T-helper 1 cell (primary cell): ENCODE measurements at places on chromosomes 2 and 18.

DNA sequence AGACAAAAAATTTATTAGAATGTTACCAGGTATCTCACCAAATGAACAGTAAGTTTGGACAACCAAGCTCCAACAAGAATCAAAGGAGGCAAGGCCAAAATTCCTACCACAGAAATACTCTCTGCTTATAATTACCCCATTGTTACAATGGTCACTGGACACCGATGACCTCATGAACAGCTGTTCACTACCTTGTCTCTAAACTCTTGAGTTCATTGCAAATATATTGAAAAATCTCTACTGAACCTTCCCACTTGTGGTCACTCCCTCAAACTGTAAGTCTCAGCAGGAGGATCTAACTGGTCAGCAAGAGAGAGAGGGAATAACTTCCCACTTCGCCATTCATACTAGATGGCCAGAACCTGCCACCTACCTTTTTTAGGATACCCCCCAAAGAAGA lies 50.0 kb downstream of the ERBB4 start:
- no peak for DNase-seq

DNA sequence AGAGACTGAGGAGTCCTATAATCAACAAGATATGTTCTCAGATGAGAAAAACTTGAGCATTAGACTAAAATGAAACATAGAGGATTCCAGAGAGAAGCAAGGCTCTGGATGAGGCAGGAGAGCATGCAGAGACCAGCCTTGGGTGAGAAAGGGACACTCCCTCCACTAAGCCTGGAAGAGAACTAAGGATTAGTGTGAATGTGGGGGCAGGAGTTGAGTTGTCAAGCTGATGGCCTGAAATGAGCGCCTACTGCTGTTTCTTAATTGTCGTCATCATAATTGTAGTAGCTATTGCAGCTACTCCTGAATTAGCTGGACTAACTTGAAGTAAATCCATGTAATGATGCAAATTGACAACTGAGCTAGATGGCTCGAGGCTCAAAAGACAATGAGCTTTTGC lies 114.1 kb downstream of the PKP4 start:
- no peak for DNase-seq

GRCh38 chr2:231169488-231169887 lies 28.9 kb upstream of the ARMC9 start:
- no peak for DNase-seq

GRCh38 chr2:8424997-8425900 lies 256.6 kb upstream of the ID2 start:
- DNase-seq, result no peak

DNA sequence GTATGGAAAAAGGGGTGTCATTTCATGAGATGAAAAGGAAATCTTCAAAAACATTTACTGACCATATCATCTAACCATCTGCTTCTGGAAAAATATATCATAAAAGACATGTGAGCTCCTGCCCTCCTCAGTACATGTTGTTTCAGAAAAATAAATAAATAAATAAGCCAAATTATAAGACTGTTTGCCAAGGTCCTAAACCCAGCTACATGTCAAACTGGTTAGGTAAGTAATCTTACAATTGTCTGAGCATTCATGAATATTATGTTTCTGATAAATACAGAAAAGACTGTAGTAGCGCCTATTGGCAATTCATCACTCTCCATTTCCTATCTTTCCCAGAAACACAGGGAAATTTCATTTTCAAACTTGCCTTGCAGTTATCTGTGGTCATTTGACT lies 138.9 kb upstream of the SETBP1 start:
- DNase-seq, result no peak

- DNase-seq, result no peak
These were observed 31.5 kb upstream of the TMBIM1 start for GRCh38 chr2:218323526-218324472.

GRCh38 chr2:60707750-60708371 lies 48.2 kb upstream of the PAPOLG start:
- DNase-seq, result peak; percentile 7

DNA sequence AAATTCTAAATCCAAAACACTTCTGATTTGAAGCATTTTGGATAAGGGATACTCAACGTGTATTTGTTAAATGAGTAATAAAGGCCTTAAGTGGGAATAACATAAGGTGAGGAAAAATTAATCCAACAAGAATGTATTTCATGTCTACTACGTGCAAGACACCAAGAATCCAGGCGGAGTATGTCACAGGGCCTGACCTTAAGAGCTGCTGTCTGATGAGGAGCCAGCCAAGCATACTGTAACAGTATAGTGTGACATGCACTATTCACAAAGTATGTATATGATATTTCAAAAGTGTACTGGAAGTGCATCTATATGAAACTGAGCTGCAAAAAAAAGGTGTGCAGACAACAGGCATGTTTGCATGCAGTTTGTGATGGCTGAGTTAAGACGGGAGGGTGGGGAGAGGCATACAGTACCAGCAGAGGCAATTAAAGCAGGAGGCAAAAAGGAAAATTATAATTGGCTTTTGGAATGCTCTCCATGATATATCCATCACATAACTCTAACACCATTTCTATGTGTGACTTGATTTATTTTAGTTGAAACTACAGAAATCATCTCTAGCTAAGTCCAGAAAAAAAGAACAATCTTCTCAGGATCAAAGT lies 18.2 kb downstream of the IWS1 start:
- no peak for DNase-seq

GRCh38 chr2:12057436-12058166 lies 311.2 kb downstream of the LPIN1 start:
- DNase-seq, result no peak

- no peak for DNase-seq
These were observed 605.5 kb downstream of the EPHA4 start for GRCh38 chr2:220966636-220967035.

- no peak for DNase-seq
These were observed 45.7 kb downstream of the ICOS start for GRCh38 chr2:203982276-203982675.

- DNase-seq, result no peak
These were observed 608.3 kb downstream of the GALR1 start for GRCh38 chr18:77857678-77858655.

- no peak for DNase-seq
These were observed 1.1 kb downstream of the NIFK start for GRCh38 chr2:121735518-121736074.

- DNase-seq, result no peak
These were observed 87.6 kb downstream of the TTC27 start for GRCh38 chr2:32715391-32715841.

GRCh38 chr2:150486539-150487484 lies 655 bp downstream of the RND3 start:
- no peak for DNase-seq

DNA sequence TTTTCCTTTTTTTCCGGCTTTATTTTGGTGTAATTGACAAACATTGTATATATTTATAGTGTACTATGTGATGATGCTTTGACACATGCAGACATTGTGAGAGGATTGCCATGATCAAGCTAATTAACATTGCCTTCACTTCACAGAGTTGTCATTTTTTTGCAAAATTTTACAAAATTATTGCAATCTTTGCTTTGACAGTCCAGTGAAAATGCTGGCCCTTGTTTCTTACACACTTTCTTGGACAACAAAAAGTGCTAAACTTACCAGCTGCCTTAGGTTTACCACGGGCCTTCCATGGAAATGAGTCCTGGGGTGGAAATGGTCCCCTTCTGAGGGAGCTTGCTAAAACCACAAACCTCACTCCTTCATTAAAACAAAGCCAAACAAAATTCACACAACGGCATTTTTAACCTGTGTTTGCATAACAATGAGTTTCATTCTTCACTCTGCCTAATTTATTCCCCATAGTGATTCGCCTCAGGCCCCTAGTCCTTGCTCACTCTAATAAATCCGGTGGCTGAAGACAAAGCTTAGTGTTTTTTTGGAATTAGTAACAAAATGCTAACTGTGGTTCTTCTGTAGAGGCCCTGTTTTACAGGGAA lies 32.2 kb downstream of the LINC00305 start:
- DNase-seq, result no peak

GRCh38 chr2:128817171-128817570 lies 498.5 kb upstream of the HS6ST1 start:
- no peak for DNase-seq

DNA sequence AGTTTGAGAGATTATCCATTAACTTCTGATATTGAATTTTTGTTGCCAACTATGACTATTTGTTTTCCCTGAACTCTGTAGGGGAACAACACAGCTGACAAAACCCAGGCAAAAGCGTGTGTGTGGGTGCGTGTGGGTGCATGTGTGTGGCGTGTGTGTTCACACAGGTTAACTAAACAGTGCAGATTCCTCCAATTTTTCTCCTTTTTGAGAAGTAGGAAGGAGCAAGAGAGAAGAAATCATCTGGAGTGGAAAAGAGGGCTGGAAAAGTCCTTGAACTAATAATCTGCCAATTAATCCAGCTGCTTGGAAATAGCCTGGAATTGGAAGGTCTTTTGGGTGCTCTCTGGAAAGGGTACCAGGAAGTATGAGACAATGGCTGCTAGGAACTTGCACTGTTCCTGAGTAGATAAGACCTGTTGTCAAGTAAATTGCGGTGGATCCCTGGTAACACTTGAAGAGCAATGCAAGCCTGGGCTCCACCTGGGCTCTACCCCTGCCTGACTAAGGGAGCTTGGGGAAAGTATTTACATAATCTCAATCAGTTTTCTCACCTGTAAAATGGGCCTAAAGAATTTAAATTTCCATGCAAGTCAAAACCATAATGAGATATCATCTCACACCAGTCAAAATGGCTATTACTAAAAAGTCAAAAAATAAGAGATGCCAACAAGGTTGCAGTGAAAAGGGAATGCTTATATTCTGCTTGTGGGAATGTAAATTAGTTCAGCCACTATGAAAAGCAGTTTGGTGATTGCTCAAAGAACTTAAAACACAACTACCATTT lies 40.5 kb upstream of the IL1R1 start:
- DNase-seq, result no peak

- no peak for DNase-seq
These were observed 682.5 kb downstream of the MBD2 start for GRCh38 chr18:53541924-53542323.

DNA sequence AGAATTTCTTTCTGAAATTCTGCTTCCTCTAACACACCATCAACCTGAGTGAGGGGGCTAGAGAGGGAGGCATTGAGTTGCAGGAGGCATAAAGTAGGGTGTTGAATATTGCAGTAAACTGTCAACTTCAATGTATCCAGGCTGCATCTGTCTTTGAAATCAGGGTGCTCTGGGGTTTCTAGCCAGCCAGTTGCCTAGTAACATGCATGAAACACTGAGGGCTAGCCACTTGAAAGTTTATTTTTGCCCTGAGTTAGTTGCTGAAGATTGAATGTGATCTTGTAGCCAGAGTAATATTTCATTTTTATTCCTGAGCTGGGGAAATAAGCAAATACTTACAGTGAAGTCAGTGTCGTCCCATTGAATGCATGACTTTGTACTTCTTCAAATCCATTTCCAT lies 41.9 kb downstream of the LHCGR start:
- DNase-seq, result no peak

- DNase-seq, result no peak
These were observed 99.5 kb downstream of the MRO start for GRCh38 chr18:50720325-50720674.

GRCh38 chr2:74544634-74545033 lies 9.1 kb downstream of the LOXL3 start:
- DNase-seq, result no peak

- no peak for DNase-seq
These were observed 120.9 kb downstream of the PTGR3 start for GRCh38 chr18:75088021-75088506.

DNA sequence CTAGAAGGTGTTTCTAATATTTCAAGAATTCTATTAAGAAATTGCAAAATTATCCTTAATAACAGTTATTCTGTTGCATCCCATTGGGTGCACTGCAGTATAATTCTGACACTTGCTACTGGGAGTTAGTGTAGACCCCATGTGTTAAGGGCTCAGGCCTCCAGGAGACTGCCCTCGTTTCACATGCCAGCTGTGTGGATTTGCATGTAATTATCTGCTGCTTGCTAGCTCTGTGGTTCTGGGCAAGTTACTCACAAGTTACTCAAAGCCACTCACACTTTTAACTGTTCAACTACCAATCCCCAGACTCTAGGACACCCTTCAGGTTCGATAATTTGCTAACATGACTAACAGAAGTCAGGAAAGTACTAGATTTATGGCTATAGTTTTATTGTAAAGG lies 38.6 kb downstream of the ST6GAL2 start:
- no peak for DNase-seq

- no peak for DNase-seq
These were observed 5.2 kb downstream of the IL37 start for GRCh38 chr2:112916145-112916571.
